ENCODE measurements at places on chromosomes 4 and X.
A peak's percentile ranks its signal among the peaks of the same experiment; 100 is the strongest.

DNA sequence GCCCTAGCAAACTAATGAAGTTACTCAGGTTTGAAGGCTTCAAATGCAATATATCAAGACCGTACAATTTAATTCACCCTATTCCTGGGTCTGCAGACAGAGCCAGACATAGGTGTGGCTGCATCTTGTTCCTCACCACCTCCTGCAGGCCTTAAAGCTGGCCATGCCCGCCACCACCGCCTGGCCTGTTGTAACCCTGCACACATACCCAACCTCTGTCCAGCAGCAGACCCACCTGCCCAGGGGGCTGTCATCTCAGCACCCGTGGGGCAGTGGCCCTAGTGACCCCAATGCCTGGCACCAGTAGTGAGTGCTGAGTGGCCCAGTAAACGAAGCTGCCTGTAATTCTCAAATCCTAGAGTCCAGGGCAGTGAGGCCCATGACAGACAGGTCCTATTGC is 40.7 kb downstream of the ZBTB49 start:
- no peak for DNase-seq

- DNase-seq: no peak
Observed at GRCh38 chr4:122099896-122100295, 52.2 kb upstream of the BLTP1 start.

GRCh38 chr4:1171311-1172227 is 814 bp downstream of the SPON2 start:
- DNase-seq: peak; percentile 34

DNA sequence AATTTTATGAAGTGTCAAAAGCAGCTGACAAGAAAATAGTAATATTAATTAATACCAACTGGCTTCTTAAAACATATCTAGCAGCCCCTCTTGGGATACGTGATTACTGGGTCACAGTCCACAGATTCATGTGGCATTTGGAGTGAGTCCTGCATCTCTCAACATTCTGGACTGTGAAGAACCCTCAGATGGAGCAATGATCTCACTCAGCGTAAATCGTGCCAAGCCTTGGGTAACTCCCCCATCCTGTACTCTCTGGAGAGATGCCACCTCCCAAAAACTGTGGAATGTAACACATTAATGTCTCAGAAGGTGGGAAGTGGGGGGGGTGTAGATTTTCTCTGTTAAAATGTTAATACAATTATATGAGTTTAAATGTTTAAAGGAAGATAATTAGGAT is 118.2 kb upstream of the IQCM start:
- DNase-seq: no peak

GRCh38 chr4:7989654-7990053 is 50.0 kb upstream of the AFAP1 start:
- DNase-seq: no peak

DNA sequence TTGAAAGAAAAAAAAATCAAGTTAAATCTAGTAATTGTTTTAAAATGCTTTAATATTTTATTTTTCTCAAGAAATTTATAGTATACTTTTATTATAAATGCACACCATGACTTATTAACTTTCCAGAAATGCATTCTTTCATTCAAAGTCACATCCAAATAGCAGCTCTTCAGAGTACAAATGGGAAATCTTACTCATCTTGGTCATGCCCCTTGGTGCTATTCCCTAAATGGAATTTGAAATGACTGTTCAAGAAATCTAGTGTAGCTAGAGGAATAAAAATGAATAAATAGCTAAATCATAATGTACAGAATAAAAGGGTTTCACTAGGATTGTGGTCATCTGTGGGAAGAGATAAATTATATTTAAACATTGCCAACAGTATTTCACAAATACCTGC is 1139.7 kb downstream of the PCDH18 start:
- no peak for DNase-seq

All from stimulated activated CD4-positive, alpha-beta T cell treated with anti-CD3 and anti-CD28 coated beads, Interleukin-4, amount 100 ng/mL, for 4 hours (primary cell).